ENCODE measurements at places on chromosomes 4 and X.

DNA sequence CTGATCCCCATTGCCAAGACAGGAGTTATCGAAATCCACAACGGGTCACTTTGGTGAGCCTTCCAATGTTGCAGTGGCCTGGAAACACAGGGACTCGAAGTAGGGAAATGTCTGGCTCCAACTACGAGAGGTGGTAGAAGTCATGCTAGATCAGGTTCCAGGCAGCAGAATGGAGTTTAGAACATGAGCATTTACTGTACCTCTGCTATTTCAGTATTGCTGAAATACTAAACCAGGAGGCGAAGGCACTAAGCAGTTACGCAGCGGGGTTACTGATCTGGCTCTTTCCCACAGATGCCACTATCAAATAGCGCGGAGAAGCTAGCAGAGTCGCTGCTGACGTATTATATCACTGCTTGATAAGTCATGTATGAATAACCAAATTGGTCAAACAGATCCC, 56.3 kb downstream of the PTCHD1 start:
- no peak for DNase-seq

DNA sequence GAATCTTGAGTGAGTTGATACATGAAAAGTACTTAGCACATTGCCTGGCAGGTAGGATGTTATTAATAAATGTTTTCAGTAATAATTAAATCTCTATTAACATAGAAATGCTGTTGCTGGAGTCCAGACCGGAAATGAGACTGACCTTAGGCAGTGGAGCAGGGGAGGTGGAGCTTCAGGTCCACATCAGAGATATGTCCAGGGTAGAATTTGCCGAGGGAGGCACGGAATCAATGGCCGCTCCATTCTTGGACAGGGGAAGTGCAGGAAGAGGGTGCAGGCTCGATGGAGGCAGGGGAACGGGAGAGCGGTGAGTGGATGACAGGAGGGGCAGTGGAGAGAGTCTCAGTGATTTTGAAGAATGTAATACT, 107.3 kb downstream of the GATB start:
- no peak for DNase-seq

DNA sequence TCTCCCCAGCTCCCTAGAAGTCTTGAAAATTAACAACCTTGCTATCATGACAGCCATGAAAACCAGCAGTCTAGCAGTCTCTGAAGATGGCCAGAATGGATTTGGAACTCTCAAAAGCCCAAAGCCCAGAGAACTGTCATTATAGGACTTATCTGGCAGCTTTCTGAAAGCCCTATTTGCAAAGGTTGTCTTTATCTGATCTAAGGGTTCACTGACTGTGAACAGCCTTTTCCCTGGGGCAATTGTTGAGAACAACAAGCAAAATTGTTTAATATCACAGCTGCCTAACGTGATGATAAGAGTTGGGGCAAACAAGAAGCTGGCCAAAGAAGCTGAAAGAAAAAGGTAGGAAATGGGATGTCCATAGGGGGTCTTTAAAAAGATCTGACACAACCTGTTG, 20.9 kb upstream of the KLHL8 start:
- no peak for DNase-seq

GRCh38 chr4:113623274-113623894, 138.2 kb downstream of the CAMK2D start:
- DNase-seq: no peak

GRCh38 chr4:100130491-100130890, 59.8 kb downstream of the DDIT4L start:
- DNase-seq: no peak

GRCh38 chr4:113293043-113293560, 243.6 kb downstream of the ANK2 start:
- no peak for DNase-seq

DNA sequence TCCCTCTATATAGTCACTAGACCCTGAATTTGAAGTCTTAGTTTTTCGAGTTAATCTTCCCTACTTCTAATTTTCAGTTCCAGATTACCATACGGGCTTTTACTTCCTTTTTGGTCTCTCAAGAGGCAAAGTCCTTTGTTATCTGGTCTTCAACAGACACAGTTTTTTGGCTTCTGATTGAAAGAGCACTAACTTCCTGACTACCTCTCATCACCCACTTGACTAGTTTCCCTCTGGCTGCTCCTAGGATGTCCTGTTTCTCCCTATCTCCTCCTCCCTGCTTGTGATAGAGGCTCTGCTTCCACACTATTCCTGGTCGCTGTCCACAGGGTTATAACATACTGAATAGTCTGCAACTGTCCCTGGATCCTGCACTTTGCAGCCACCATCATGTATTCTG, 16.7 kb upstream of the WDR44 start:
- no peak for DNase-seq

GRCh38 chr4:144831971-144832370, 186.0 kb downstream of the HHIP start:
- DNase-seq: no peak

DNA sequence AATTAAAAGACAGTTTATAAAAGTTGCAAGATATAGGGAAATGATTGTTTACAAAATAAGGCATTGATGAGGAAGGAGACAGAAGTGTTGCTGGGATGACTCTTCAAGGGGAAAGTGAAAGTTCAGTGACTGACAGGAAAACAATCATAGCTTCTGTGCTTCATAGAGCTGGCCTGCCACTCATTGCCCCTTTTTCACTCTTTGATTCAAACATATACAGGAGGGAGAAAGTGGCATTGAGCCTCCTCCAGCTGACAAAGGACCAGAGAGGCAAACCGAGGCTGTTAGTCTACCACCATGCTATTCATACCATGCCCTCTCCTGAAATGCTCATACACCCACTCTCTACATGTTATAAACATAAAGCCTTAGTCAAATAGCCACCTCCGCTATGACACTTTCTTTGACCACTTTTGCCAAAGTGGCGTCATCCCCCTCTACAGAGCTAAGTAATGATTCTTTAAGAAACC, 79.2 kb upstream of the ATOH1 start:
- DNase-seq: no peak

DNA sequence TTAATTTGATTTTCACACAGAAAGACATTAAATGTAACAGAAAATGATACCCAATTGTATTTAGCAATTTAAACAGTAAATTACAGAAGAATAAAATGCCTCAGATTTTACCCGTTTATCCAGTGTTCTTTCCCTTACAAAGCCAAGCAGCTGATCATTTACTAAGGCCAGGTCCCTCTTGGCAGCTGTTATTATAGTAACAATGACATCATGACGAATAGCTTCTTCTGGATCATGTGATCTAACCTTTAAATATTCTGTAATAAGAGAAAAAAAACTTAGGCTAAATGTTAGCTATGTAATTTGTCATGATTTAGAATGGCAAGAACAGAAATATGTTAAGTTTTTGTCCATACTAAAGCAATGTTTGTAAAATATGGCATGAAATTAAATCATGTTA, 69.4 kb downstream of the PDS5A start:
- no peak for DNase-seq

DNA sequence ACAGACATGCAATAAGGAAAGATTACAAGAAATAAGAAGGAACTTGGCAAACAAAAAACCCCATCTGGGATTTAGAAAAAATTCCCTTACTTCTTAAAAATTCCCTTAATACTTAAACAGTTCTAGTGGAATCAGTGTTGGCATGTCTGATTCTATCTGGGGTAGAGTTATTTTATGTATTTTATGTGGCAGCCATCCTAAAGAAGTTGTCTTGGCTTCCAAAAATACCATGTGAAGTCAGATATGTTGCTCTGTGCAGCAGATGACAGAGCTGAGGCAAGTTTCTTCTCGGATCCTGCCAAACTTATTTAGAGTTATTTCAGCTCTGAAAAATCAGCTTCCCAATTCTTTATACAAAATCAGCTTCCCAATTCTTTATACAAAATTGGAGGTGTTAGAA, 14.7 kb downstream of the YY2 start:
- DNase-seq: no peak

GRCh38 chr4:38531141-38531727, 132.8 kb upstream of the KLF3 start:
- DNase-seq: no peak

- no peak for DNase-seq
Measured at GRCh38 chr4:101441446-101441845, 94.1 kb upstream of the PPP3CA start.

DNA sequence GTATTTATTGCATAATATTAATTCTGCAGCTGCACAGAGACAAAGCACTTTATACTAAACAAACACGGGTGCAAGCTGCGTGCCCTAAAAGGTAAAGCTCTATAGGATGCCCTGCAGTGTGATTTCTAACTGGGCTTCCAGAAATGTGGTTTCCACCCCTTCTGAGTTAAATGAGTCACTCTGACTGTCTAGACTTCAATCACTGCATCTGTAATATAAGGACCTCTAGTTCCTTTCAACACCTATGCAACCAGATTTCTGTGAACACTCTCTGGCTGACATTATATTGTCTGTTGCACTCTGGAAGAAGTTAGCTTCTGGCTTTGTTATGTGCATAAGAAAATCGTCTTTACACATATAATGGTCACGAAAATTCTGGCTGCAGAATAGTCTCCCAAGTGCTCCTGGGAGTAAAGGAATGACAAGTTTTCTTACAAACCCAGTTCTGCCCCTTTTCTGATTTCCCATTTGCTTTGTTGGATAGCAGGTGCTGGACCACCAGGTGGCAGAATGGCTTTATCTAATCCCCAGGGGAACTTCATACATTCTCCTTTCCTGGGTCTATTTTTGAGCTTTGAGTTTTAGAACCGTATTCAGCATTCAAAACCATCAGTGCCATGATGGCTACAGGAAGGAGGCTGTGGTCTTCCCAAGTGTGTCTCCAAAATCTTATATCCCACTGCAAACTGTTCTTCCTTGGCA, 842.2 kb downstream of the STIM2 start:
- no peak for DNase-seq

DNA sequence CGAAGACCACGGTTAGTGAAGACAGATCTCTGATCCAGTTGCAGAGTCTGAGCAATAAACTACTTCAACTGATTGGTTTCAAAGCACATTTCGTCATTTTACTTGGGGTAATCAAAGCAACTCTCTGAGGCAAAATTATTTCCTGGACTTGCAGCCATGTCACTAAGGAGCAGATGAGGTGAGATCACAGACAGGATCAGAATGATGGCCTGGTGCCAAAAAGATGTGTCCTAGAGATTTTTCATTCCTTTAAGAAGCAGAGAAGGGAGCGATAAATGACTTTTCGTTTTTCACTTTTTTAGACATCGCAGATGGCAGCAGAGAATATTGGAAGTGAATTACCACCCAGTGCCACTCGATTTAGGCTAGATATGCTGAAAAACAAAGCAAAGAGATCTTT, 83.9 kb downstream of the PTTG2 start:
- DNase-seq: no peak

DNA sequence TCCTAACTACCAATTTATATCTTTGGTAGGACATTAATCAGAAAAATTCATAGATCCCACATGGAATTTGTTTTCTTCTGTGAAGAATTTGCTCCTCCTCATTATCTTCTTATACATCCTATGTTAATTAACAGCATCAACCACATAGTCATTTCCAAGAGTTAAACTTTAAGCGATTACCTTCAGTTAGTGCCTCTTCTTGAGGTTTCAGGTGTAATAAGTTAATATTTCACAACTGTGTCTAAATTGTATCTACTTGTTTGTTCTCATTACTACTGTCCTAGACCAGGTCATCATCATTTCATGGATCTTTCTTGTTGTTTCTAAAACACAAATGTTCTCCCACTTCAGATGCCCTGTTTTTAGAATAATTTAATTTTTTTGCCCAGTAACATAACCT, 457.9 kb downstream of the FAT4 start:
- no peak for DNase-seq

GRCh38 chrX:9651737-9652136, 113.9 kb downstream of the GPR143 start:
- DNase-seq: no peak

DNA sequence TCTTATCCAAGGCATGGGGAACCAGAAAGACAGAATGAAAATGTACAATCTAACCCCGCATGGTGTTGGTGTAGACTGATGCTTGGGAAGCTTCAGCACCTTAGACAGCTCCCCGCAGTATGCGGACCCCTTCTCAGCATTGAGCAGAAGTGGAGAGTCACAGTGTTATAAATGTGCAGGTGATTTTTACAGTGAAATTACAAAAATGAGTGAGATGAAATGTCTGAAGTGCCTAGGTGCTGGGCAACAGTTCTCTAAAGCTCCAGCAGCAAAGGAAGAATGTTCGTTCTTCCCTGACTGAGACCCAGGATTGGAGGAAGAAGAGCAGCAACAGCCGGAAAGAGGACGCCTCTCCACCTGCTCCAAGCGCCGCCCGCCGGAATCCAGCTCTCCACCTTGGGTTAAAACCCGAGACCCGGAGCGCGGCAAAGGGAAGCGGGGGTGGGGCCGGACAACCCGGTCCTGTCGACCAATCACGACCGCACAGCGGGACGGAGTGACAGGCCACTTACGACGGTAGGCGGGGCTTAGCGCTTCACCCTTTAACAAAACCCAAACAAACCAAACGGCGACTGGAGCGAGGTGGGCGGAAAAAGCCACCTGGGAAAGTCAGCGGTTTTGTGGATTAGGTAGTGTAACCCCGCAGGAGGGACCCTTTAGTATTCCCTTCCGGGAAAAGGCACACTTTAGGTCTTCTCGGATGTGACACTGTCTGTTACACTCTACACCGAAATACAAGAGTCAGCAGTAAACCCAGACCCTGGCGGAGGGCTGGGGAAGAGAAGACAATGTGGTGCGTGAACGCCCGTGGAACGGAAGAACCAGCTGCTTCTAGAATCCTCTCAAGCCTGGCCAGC, at the start of gene GLRA3:
GLRA3 (minus strand) TSS at position 403 of the 857 bp plus-strand sequence. CDS start 436 bp downstream, outside the sequence.
- peak; percentile 92 for DNase-seq

DNA sequence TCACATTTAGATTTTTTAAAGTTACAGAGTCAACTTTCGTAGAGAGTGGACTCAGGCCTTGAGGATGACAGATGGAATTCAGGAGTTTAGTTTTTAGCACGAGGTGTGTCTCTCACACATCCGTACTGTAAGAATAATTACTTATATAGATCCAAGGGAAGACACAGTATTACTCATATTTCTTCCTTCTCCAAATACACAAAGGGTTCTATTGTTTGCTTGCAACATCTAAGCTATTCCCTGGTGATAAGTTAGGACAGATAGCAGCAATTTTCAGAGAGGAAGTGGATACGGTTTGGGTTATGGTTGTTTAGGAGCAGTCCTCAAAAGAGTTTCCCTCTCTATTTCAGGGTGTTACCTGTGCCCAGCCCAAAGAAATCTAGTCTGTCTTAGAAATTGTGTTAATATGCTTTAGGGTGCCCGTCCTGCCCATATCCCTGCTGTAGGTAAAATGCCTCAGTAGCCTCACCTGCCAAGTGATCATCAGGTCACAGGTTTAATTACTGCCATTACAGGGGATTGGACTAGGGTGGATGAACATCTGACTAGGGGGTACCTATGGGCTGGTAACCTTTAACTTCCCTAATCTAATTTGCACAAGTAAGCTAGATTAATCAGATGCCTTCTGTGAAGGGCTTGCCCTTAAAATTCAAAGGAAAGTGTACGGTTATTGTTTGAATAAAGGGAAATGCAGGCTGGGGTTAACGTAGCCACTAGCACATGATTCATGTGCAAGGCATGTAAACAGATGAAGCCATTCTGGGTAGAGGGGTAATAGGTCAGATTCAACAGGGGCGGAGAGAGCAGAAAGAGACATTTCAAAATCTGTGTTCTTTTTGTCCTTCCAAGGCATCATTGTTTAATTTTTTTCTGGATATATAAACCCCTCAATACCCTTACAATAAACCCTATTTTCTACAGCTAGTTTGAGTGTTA, 8.7 kb upstream of the PPP3CA start:
- DNase-seq: no peak

Measured in NCI-H1092 (cell line).